ENCODE measurements at places on chromosomes 5 and 9.
A peak's percentile ranks its signal among the peaks of the same experiment; 100 is the strongest.

DNA sequence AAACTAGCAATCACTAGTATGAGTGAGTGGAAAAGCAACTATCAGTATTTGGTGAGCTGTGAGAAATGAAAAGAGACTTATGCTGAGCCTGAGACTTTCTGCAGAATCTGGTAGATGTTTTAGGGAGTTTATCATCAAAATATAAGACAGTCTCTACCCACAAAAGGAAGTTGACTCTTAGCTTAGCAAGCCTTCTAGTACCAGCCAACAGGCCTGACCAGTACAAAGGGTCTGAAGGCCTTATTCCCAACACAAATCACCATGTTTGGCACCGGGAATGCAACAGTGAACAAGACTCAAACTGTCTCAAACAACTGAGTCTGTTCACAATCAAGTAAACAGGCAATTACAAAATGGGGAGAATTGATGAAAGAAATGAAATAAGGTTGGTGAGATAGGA, 244.4 kb downstream of the CWC27 start:
- no peak for DNase-seq

DNA sequence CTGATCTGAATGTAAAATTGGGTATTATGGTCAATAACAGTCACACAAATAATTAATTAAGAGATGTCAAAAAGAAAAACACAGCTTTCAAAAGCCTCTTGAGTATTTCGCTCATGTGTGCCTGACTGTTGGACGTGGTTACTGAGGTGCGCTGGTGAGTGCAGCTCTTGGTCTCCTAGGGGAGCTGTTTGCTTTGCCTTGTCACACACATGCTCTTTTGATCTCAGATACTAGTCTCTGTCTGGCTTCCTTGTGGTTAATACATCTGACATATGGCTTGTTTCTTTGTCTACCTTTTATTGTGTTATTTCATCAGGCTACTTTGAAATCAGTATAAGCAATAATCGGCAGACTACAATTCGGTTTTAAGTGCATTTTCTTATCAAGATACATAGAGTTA, 51.5 kb downstream of the PCSK1 start:
- DNase-seq = no peak

DNA sequence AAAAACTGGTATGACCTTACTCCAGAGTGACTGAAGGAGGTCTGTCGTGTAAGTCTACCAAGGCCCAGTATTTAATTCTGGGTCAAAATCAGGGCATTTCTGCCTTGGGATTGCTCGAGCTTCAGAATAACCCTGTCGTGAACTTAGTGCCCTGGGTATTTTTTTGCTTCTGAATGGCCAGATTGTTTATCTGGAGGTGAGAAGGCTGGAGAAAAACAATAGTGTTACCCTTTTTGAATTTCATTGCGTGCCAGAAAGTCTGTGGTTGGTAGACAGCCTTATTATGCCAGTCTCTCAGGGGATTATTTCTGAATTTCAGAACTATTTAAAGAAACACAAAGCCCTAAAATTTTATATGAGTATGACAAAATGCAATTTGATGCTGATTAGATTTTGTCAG, 323.4 kb downstream of the CSNK1G3 start:
- DNase-seq = no peak

- peak; percentile 29 for DNase-seq
These were observed 320.4 kb downstream of the DRD1 start for GRCh38 chr5:175123542-175123941.

GRCh38 chr5:203246-203930, 12.1 kb downstream of the LRRC14B start:
- no peak for DNase-seq

- DNase-seq = no peak
These were observed 131.5 kb downstream of the ATPSCKMT start for GRCh38 chr5:10118150-10118549.

GRCh38 chr9:70147196-70147595, 103.5 kb downstream of the MAMDC2 start:
- DNase-seq = no peak

GRCh38 chr9:86585422-86586143, 231.4 kb upstream of the TUT7 start:
- DNase-seq = no peak

DNA sequence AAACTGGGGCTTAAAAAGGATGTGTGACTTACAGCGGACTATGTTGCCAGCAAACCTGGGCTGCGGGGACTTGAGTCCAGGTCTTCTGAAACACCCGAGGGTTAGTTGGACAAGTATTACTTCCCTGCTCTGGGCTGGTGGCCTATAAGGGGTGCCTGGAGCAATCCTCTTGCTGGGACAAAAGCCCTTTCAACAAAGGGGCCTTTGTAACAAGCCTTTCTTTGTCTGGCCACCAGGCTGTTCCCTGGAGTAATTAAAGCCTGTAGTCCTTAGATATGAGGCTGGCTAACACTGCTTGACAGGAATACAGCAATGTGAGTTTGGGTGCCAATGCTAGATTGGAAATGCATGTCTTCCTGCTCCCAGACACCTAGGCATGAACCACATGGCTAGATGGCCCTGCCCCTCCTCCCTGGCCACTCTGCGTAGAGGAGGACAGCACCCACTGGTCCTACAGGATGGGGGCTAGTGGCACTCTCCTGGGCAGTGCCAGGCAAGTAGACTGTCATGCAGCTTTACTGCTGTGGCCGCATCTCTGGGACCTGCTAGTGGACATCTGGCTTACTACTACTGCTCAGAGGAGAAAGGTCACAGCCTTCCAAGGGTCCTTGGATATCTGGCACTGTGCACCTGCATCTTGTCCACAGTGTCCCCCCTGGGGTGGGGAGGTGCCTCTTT, 343.1 kb downstream of the ZSWIM6 start:
- DNase-seq = no peak

DNA sequence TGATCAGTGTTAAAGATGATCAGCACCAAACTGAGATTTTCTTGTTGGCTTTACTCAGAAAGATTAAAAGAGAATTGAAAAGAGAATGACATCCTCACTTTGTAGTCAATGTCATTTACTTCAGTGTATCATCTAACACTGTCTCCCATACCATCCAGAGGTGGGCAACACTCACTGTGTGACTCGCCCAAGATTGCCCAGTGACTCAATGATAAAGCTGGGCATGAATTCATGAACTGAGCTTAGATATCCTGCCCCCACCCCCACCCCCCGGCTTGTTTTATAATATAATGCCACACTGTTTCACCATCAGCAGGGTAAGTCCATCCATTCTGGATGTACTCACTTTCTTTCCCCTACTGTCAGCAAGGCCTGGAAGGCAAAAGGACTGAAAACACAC, 242.2 kb downstream of the FAM114A2 start:
- DNase-seq = no peak

DNA sequence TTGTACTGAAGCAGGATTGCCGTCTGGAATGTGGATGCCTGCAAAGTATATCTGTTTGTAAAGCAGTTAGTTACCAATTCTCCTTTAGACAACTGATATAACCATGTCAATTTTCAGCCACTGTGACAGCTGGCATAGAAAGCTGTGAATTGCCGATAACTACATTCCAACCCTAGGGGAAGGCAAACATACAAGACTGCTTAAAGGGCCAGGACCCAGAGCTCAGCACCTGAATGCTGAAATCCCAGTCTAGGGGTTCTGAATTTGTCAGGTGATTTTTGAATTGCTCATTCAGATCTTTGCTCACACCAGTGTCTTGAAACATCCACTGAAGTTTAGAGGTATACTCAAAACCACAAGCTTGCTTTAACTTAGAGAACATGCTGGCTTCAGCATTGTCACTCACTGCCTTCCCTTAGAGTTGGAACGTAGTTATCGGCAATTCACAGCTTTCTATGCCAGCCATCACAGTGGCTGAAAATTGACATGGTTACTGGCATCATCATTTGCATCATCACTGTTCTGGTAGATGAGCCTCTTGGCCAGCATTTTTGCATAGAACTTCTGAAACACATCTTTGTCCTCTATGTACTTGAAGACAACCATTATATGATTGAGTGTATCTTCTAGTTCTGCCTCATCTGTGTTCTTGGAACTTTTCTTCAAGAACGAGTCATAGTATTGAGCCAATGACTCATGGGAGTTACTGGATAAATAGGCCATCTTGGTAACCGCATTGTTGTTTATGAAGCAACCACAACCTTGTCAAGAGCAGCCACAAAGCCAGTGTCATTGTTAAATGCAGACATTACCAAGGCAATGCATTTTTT, 82.1 kb downstream of the CCDC192 start:
- DNase-seq = peak; percentile 69

GRCh38 chr9:136840877-136841645, 1.2 kb upstream of the AJM1 start:
- peak; percentile 18 for DNase-seq
